ENCODE measurements at places on chromosomes 5 and 9. TPM values are rescaled to one million over a fixed set of nuclear protein-coding genes. Genes with fewer than 3 reads are reported as not detected.

Gene CCNO
- not detected for total RNA-seq

Gene TLE1
- total RNA-seq = 8.5 TPM

- DNase-seq = no peak
These were observed 357.7 kb downstream of the NPR3 start for GRCh38 chr5:33068786-33069185.

GRCh38 chr9:108885643-108886348 lies 23.7 kb downstream of the ACTL7A start:
- DNase-seq = no peak

- no peak for DNase-seq
These were observed 23.5 kb downstream of the SAXO1 start for GRCh38 chr9:19009391-19009965.

- no peak for DNase-seq
These were observed 32.1 kb downstream of the RAI14 start for GRCh38 chr5:34688015-34688810.

DNA sequence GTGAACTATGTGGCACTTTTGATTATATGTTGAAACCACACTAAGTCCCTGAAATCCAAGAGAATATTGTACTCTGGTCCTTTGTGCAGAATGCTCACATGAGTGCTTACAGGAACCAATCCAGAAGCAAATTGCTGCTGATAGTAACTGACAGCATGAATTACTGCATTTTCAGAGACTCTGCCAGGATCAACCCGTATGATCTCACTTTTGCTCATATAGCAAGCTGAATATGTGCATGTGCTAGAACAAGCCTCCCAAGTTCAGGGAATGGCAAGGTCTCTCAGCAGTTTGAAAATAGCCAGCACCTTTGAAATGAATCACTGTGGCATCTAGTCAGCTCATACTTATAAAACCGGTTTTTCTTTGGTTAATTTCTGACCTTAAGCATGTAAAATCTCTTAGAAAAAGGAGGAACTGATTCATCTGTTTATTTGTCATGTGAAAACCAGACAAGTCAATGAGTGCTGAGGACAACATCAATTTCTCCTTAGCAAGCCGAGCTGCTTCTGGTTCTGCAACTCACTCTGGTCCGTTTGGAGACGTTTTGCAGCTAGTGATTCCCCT lies 215.7 kb upstream of the ELL2 start:
- no peak for DNase-seq

Measured in left ventricle myocardium inferior (tissue), 1 donor.